CD4-positive, alpha-beta memory T cell (primary cell): ENCODE measurements at places on chromosomes 12 and 14. TPM values are rescaled to one million over a fixed set of nuclear protein-coding genes. Genes with fewer than 3 reads are reported as not detected.
A peak's percentile ranks its signal among the peaks of the same experiment; 100 is the strongest.

CDCA3 gene
- total RNA-seq, result 1.3 TPM

PRIMA1 gene
- total RNA-seq, result not detected

SLC25A3 gene
- total RNA-seq, result 213 TPM

RFLNA gene
- total RNA-seq, result not detected

SLC24A4 gene
- total RNA-seq, result not detected

SERPINA12 gene
- total RNA-seq, result not detected

PRB2 gene
- not detected for total RNA-seq

RERG gene
- total RNA-seq, result not detected

WSCD2 gene
- total RNA-seq, result not detected

POTEM gene
- not detected for total RNA-seq

STYK1 gene
- total RNA-seq, result not detected

TUNAR gene
- not detected for total RNA-seq

CD4 gene
- total RNA-seq, result 285 TPM

GPR84 gene
- not detected for total RNA-seq

GRIP1 gene
- 1.7 TPM for total RNA-seq

RFX4 gene
- not detected for total RNA-seq

DNA sequence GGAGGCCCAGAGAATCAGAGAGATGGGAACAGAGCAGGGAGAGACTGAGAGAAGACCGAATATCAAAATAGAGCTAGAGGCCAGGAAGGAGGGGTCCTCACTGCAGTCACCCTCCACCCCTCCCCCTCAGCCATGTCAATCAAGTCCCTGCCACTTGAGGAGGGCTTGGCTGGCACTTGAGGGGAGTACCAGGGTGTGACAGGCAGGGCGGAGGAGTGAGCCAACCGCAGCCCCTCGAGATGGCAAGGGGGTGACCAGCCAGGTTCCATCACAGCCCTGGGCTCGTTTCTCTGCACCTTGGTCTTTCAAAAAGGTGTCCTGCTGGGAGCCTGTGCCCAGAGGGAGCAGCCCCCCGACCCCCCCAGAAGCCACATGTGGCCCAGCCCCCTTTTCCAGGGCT, 4.2 kb downstream of the AQP5 start:
- no peak for DNase-seq

GRCh38 chr12:105744371-105745058, 394.2 kb downstream of the NUAK1 start:
- DNase-seq, result no peak

DNA sequence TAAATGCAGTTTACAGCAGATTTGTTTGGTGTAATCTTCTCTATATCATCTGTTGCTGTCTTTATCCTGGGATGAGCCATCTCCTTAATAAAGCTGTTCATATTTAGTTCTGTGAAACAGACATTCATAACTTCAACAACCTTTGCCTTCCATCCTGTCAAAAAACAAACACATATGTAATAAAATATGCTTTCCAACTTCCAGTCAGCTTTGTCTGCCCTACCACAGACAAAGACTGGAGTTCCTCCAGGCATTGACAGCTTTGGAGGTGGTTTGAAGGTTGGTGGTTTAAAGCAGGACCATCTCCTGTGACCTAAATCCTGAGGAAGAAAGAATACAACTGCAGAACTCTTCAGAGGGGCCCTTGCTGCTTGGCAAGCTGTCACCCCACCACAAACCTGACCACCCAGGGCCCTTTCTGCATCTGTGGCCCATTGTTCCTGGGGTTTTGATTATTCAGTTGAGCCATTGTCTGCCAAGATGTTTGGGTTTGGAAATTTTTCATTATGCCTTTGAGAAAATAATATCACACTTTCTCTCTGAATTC, 28.2 kb upstream of the PTGR2 start:
- no peak for DNase-seq

DNA sequence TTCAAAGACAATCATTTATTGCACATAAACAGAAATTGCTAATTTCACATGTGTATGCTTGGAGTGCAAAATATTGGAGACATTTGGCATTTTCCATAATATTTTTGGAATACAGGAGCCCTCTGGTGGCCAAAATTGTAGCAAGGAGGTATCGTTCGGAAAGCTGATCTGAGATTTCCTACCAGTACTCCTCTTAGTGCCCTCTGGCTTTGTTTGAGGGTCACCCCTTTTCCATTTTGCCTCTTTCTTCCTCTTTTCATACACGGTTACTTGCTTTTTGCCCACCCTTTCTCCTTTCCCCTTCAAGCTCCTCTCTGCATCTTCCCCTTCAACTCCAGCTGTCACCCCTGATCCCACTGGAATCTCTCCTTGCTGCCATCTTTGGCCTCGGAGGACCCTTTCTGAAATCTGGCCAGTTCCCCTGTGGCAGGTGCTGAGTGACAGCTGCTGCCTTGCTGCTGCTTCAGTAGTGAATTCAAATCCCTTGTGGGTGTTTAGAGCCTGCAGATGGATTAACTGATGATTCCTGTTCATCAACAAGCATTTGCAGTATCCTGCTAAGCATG, 164.6 kb upstream of the PARP11 start:
- peak; percentile 20 for DNase-seq

GRCh38 chr14:25884657-25885056, 713.2 kb downstream of the NOVA1 start:
- DNase-seq, result no peak

- DNase-seq, result no peak
Measured at GRCh38 chr14:30621354-30621939, 672 bp upstream of the SCFD1 start.

- DNase-seq, result no peak
Measured at GRCh38 chr12:80935111-80935510, 2.6 kb downstream of the LIN7A start.

DNA sequence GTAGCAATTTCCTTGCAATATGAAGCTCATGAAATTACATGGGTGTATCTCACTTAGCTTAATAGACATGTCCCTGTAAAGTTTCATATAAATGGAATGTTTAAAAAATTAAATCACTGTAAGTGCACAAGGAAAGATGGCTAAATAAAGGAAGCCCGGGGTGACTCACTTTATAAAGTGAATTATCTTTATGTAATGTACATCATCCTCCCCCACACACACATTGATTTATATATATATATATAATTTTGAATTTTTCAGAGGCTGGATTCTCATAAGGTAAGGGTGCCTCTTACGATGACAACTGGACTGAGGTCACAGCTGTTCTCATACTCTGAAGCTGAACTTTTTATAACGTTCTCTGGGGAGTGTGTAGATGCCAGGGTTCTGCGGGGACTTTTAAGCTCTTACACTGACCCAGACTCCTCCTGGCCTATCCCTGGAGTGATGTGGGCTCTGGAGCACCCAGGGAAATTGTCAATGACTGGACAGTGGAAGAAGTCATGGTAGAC, 108.7 kb upstream of the HIF1A start:
- no peak for DNase-seq

DNA sequence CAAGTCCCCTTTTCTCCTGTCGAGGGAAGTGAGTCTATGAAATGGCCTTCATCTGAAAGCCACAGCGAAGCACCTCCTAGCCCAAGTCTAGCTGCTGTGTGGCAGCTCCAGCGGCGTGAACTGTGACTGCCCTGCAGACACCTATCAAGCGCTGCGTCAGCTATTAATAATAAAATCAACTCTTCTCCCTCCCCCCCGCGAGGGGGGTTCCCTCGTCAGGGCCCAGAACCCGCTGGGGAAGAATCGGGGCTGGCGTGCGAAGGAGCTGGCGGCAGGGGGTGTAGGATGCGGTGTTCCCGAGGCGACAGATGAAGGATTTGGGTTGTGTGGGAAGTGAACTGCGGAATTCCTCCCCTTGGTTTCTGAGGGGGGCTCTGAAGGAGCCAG, 662 bp upstream of the ATP2A2 start:
- peak; percentile 83 for DNase-seq

- DNase-seq, result peak; percentile 82
Measured at GRCh38 chr12:6825398-6826124, 2.6 kb upstream of the P3H3 start.

- DNase-seq, result no peak
Measured at GRCh38 chr12:76346798-76347420, 1.3 kb downstream of the BBS10 start.

- DNase-seq, result no peak
Measured at GRCh38 chr12:69204191-69204590, 35.2 kb upstream of the CPSF6 start.

DNA sequence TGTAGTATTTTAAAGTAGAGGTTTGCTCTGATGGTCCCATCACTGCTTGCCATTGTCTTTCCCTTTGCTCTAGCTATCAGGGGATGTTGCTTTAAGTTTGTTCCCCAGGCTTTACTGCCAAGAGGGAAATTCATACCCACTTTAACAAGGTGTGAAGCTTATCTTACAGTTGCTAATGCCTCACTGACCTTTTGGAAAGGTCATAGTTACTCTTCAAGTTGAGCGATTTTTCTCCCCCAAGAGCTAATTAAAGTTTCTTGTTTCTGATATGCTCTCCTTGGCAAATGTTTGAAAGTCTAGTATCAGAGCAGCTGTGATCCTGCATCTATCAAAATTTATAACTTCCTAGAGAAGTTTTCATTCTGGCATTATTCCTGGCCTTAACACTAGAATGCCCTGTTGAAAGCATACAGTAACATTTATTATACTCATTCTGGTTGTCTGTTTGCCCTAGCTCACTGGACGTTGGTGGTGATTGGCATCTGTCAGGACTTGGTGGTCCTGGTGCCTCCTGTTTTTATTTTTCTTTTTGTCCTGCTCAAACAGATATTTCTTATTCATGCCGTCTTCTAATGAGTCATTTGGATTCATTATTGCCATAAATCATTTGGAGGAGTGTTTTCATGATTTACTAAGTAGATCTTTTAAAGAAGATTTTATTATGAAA, 8.1 kb downstream of the ATP2A2 start:
- no peak for DNase-seq

DNA sequence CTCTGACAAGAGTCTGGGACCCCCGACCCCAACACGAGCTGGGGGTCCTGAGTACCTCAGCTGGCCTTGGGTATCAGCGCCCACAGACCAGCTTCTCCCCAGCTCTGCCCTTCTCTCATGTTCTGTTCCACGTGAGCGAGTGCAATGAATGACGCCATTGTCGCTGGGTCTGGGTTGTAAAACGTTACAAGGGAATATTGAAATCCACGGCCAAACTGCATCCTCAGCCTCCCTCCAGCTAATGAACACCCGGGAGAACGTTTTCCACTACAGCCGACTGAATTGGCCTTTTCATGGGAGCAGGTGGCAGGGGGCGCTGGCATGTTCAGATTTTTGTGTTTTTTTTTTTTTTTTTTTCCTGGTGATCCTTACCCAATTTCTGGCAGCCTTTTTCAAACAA, 34.7 kb downstream of the TBX5 start:
- no peak for DNase-seq

GRCh38 chr12:93025145-93026103, 96.3 kb upstream of the EEA1 start:
- no peak for DNase-seq

DNA sequence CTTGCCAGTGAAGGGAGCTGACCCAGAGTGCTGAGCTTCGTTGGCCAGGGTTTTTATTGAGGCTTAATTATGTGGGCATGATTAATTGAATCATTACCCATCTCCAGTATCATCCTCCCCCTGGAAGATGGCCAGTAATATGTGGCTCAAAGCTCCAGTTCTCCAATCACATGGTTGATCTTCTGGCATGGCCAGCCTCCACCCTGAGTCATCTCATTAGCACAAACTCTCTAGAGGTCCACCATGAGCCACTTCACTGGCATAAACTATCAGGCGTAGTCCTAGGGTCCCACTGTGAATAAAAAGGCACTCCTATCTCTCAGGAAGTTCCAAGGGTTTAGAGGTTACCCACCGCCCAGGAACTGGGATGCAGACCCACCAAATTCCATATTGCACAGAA, 135.0 kb downstream of the ANO6 start:
- DNase-seq, result no peak

DNA sequence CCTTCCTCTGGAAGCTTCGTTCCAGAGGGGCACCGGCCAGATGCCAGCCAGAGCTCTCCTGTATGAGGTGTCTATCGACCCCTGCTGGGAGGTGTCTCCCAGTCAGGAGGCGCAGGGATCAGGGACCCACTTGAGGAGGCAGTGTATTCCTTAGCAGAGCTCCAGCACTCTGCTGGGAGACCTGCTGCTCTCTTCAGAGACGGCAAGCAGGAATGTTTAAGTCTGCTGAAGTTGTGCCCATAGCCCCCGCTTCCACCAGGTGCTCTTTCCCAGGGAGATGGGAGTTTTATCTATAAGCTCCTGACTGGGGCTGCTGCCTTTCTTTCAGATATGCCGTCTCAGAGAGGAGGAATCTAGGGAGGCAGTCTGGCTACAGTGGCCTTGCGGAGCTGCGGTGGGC, 22.2 kb upstream of the NAV3 start:
- DNase-seq, result no peak

GRCh38 chr12:32377344-32378055, 21.9 kb upstream of the FGD4 start:
- DNase-seq, result no peak

DNA sequence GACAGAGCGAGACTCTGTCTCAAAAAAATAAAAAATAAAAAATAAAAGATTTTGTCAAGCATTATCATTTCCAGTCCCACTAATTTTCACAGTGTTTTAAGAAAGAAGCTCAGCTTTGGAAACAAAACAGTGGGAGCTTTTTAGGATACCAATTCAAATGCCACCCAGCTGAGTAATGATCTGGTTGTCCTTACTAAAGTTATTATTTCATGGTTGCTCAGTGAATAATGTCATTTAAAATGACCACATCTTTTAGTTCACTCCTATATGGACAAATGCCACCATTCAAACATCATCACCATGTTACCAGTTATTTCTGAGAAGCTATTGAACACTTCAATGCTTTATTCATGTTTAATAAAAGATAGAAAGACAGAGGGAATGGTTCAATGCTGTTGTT, 365.0 kb downstream of the CCER1 start:
- no peak for DNase-seq

DNA sequence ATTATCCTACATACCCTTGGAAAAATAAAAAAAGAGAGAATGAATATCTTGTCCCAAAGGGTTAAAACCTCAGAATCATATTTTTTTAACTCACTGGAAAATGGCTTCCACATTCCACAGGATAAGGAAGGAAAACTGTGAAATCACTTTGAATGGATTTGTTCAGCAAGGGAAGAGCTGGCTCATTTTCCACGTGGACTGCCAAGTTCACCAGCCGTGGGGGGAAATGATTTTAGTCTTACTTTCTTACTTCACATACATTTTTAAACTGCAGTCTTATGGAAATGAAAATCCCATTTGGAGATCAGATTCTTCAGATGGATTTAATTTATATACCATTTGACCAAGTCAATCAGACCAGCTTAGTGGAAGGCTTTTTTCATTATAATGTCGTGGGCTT, 29.9 kb upstream of the AEBP2 start:
- no peak for DNase-seq

- no peak for DNase-seq
Measured at GRCh38 chr12:51076236-51076930, 7.0 kb downstream of the CSRNP2 start.

GRCh38 chr14:22845821-22846625, 9.6 kb downstream of the MMP14 start:
- no peak for DNase-seq

GRCh38 chr14:94342334-94342934, 19.3 kb upstream of the SERPINA6 start:
- DNase-seq, result no peak
